CD4-positive, alpha-beta T cell (primary cell): ENCODE measurements at places on chromosomes 7 and 10.

GRCh38 chr10:86102031-86102430 lies 264.6 kb downstream of the GRID1 start:
- DNase-seq, result no peak

GRCh38 chr7:132815130-132815529 lies 238.9 kb upstream of the PLXNA4 start:
- DNase-seq, result no peak

DNA sequence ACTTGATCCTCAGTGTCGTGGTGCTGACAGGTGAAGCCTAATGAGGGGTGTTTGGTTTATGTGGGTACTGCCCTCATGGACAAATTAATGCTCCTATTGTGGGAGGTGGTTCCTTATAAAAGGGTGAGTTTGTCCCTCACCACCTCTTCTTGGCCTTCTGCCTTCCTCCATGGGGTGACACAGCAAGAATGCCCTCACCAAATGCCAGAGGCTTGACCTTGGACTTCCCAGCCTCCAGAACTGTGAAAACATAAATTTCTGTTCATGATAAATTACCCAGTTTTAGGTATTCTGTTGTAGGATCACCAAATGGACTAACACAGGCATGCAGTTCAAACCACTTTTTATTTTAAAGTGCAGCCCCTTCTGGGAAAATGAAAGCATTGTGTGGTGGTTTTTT lies 39.4 kb downstream of the BAMBI start:
- no peak for DNase-seq

DNA sequence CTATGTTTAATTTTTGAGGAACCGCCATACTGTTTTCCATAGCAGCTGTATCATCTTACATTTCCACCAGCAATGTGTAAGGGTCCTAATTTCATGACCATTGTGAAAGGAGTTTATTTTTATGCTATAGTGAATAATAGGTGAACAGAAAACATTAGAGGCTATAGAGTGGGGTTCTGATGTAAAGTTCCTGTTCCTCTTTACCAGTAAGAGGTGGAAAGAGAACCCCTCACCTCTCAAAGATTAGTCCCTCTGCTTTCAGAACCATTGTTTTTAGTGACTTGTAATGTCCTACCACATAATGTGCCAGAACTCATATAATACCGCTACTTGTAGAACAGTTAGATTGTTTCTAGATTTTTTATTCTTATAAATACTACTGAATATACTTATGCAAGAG lies 34.2 kb downstream of the SUFU start:
- DNase-seq, result no peak

DNA sequence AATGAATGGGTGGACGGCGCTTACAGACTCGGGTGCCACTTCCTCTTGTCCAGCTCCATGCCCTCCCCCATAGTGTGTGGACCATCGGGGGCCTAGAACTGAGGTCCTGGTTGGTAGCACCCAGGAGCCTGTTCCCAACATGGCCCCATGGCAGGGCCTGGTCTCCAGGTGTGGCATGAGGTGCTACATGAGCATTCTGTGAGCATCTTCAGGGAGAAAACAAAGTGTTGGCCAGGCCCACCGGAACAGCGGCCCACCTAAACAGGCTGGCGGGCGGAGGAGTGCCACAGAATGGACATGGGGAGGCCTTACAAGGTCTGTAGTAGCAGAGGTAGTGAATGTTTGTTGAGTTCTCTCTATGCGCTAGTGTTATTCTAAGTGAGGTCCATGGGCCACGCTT lies 76.9 kb downstream of the PARP12 start:
- no peak for DNase-seq

DNA sequence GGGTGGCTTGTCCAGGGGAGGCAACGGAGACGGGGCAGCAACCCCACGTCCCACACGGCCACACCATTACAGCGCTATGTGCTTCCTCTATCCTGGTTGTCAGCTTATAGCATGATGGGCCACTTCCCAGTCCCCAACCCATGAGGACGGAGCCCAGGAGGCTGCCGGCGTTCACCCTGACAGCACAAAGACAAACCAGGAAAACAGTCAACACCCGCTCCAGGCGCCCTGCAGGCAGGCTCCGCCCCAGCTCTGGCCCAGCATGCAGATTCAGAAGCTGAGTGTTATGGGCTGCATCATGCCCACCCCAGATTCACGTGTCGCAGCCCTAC lies 14.8 kb downstream of the WDR86 start:
- DNase-seq, result no peak

GRCh38 chr7:155380221-155380861 lies 77.6 kb upstream of the EN2 start:
- peak; percentile 46 for DNase-seq

GRCh38 chr7:127251465-127252376 lies 1.0 kb downstream of the GRM8 start:
- no peak for DNase-seq
